ENCODE measurements at places on chromosomes 2 and 18.

DNA sequence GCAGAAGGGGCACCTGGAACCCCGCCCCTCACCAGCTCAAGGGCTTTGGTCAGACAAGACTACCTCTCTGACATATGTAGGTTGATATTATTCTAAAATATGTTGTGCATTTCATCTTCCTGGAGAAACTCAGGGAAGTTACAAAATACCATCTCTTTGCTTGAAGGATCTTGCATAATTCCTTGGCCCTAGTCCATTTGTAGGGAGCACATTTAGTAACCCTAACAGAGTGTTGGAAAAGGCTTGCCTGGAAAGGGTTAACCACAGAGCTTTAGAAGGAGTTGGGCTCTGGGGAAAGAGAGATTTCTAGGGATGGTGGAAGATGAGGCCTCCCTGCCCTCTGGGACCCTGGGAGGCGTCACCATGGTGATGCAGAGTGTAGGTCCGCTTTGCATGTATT is 143.0 kb upstream of the SLC1A4 start:
- no peak for DNase-seq

GRCh38 chr2:143513081-143513480 is 383.9 kb downstream of the ARHGAP15 start:
- DNase-seq: no peak

DNA sequence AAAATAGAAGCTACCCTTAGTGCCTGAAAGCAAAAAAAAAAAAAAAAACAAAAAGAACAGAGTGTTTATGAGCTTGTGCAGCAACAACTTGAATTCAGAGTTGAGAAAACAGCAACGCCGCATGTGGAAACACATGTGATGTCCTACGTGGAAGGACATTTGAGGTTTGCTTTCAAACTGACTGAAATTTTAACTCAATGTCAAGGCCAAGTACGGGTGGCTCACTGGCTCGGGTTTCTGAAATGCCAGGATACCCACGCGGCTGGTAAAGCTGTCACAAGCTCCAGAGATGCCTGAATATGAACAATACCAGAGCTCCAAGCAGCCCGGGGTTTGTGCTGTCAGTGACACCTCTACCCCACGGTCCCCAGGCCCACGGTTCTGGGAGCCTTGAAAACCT is 72.2 kb upstream of the THOC1 start:
- DNase-seq: no peak

- DNase-seq: no peak
These were observed 234.2 kb upstream of the NETO1 start for GRCh38 chr18:73101977-73102376.

DNA sequence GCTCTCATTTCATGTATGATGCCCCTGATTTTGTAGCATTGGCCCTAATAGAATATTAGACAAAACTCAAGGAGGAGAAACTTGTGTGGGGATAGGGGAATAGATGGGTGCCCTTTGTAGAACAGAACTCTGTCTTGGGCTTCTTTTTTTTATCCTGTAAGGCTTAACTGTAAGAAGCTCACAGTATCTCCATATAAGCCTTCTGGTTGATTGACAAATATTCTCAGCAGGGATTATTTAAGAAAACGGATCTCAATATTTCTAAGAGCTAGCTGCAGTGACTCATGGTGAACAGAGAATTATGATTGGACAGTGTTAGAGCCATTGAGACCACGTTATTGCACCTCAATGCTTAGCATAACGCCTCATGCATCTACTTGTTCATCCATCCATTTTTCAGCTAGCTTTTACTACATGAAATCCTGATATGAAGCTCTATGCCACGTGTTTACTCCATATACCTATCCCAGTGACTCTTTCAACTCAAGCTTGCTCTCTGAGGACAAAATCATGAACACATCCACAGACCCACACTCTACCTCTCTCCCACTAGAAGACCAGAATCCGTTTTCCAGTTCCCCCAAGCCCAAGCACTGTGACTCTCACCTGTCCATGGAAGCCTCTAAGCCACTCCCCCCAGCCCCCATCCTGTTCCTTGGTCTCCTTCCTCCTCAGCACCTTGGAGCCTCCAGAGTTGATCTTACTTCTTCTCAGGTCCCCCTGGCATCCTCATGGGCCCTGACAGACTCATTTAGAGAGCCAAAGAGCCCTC is 99.2 kb downstream of the BCL2L11 start:
- no peak for DNase-seq

GRCh38 chr2:3492951-3493614 is 26.2 kb downstream of the ADI1 start:
- no peak for DNase-seq

GRCh38 chr2:203739351-203739750 is 32.9 kb downstream of the CD28 start:
- DNase-seq: no peak

DNA sequence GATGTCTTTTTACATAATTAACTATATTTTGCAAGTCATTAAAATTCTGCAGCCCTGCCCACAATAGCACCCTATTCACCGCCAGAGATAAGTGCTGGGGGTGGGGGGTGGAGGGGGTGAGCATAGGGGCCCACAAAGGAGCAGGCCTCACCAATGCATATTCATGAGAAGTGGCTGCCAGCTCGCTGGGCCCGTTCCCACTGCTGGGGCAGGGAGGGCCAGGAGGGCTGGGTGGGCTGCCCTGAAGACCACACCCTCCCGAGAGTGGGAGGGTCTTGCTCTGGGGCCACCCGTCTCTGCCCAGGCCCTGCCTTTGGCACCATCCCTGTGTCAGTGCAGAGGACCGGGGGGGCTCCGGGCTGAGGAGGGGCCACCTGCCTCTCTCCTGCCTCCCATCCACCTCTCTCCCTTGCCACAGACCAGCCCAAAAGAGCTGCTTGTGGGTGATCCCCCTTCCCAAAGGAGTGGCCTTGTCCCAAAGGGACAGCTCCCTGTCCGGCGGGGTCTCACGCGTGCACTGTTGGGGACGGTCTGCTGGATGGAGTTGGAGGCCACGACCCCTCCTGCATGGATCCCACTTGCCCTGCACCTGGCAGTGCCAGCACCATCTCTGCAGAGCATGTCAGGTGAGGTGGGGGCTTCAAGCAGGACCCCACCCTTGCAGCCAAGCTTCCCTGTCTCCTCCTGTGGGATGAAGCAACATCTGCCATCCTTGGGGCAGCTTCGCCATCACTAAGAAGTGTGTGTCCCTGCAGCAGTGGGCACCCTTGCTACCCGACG is 138.8 kb upstream of the GPC1 start:
- no peak for DNase-seq

- no peak for DNase-seq
These were observed 10.1 kb downstream of the RPL31 start for GRCh38 chr2:101012054-101012705.
